Activated CD8-positive, alpha-beta memory T cell treated with anti-CD3 and anti-CD28 coated beads, Interleukin-2, amount 10 ng/mL, durations not matched to agents 7 days and 5 days (primary cell): ENCODE measurements at places on chromosomes 3 and 15.

- H3K27ac ChIP-seq: peak overlapping the region; percentile 12
- no peak overlapping the region for H3K4me3 ChIP-seq
- peaks cover 37% of the 10 kb centered on the region for H3K27me3 ChIP-seq
Measured at GRCh38 chr3:9224490-9224889, 25.0 kb downstream of the SRGAP3 start.

- no peak for DNase-seq
- no peak overlapping the region for H3K27ac ChIP-seq
- H3K4me1 ChIP-seq: no peaks in the 10 kb centered on the region
- no peak overlapping the region for H3K4me3 ChIP-seq
- no peaks in the 10 kb centered on the region for H3K36me3 ChIP-seq
- H3K27me3 ChIP-seq: no peaks in the 10 kb centered on the region
Measured at GRCh38 chr3:64917914-64918453, 230.2 kb upstream of the ADAMTS9 start.

DNA sequence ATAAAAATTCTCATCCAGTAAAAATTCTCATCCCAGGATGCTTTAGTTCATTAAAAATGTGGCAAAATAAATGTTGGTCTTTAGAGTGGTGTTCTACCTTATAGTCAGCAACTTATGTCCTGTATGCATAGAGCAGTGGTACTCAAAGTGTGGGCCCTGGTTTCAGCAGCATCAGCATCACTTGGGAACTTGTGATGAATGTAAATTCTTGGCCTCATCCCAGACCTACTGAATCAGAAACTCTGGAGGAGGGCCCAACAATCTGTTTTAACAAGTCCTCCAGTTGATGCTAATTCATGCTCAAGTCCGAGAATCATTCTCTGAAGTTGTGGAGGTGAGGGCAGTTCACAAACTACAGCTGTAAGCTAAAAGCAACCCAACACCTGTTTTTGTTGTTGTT, 307.3 kb upstream of the SATB1 start:
- no peak overlapping the region for H3K27ac ChIP-seq
- H3K27me3 ChIP-seq: no peaks in the 10 kb centered on the region
- no peak overlapping the region for H3K4me3 ChIP-seq
- DNase-seq: no peak

DNA sequence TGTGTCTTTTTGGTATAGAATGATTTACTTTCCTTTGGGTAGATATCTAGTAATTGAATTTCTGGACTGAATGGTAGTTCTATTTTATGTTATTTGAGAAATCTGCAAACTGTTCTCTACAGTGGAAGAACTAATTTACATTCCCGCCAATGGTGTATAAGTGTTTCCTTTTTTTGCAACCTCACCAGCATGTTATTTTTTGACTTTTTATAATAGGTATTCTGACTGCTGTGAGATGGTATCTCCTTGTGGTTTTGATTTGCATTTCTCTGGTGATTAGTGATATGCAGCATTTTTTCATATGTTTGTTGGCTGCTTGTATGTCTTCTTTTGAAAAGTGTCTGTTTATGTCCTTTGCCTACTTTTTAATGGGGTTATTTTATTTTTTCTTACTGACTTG, 607.2 kb downstream of the OTOL1 start:
- no peaks in the 10 kb centered on the region for H3K27me3 ChIP-seq
- H3K27ac ChIP-seq: no peak overlapping the region
- no peak overlapping the region for H3K4me3 ChIP-seq
- DNase-seq: no peak

DNA sequence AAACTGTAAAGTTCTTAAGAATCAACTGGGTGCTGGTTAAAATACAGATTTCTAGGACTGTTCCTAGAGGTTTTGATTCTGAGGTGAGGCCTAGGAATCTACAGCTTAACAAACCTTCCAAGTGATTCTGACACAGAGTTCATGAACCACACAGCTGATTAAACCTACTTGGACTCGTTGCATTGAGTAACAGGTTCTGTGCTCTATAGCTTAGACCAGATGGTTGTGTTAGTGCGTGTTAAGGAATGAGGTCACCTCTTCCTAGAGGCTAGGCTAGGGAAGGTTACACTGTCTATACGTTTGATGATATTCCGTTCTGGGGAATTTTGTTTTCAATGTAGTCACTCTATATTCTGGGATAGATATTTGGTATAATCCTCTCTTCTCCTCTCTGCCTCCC, 21.9 kb downstream of the EID1 start:
- DNase-seq: no peak
- peaks cover 22% of the 10 kb centered on the region for H3K4me1 ChIP-seq
- H3K27ac ChIP-seq: no peak overlapping the region

GRCh38 chr3:26061947-26062346, 272.1 kb downstream of the OXSM start:
- no peak overlapping the region for H3K27ac ChIP-seq
- no peaks in the 10 kb centered on the region for H3K4me1 ChIP-seq
- no peaks in the 10 kb centered on the region for H3K36me3 ChIP-seq
- no peak for DNase-seq
- H3K27me3 ChIP-seq: no peaks in the 10 kb centered on the region

DNA sequence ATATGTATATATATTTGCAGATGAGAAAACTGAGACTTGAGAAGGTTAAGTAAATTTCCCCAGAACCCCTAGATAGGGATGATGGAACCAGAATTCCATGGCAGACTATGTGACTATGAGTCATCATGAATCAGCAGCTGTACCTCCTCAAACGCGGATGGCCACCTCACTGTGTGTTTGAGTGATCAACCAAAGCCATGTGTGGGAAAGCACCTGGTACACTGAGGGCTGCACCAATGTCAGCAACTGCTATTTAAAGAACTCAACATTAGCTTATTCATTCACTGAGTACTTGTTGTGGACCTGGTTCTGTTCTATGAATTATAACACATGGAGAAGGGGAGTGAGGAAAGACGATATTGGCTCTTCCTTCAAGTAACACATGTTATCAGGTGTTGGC, 377.0 kb downstream of the GAP43 start:
- H3K27me3 ChIP-seq: no peaks in the 10 kb centered on the region
- no peaks in the 10 kb centered on the region for H3K4me1 ChIP-seq
- H3K4me3 ChIP-seq: no peak overlapping the region
- DNase-seq: no peak

- H3K4me1 ChIP-seq: no peaks in the 10 kb centered on the region
- H3K27me3 ChIP-seq: peaks cover 26% of the 10 kb centered on the region
- DNase-seq: no peak
- H3K36me3 ChIP-seq: peaks cover 1% of the 10 kb centered on the region
- H3K4me3 ChIP-seq: no peak overlapping the region
- H3K27ac ChIP-seq: no peak overlapping the region
Measured at GRCh38 chr15:49721621-49722020, 100.8 kb downstream of the DTWD1 start.

GRCh38 chr15:85112997-85113396, 131.3 kb downstream of the PDE8A start:
- H3K27ac ChIP-seq: no peak overlapping the region
- no peak overlapping the region for H3K4me3 ChIP-seq
- DNase-seq: no peak
- H3K4me1 ChIP-seq: peaks cover 6% of the 10 kb centered on the region

DNA sequence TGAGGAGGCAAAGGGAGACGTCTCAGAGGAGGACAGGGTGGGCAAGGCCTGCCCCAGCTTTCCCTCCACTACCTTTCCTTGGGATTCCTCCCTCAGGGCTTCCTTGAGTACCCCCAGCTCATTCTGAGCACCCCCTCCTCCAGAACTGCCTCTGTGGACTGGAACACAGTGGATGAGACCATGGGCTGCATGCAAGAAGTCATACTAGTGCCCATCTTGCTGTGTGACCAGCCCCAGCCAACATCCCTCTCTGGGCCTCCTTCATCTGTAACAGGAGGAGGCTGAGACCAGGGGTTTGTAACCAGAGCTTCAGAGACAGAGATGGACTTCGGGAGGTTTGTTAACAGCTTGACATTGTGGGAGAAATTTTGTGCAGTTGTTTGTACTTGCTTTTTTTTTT, 25.6 kb downstream of the FEM1B start:
- H3K27me3 ChIP-seq: peaks cover 4% of the 10 kb centered on the region
- no peak overlapping the region for H3K27ac ChIP-seq
- peaks cover 3% of the 10 kb centered on the region for H3K36me3 ChIP-seq
- H3K4me1 ChIP-seq: peaks cover 22% of the 10 kb centered on the region

- peaks cover 21% of the 10 kb centered on the region for H3K4me1 ChIP-seq
- no peaks in the 10 kb centered on the region for H3K27me3 ChIP-seq
- DNase-seq: no peak
- peaks cover 15% of the 10 kb centered on the region for H3K36me3 ChIP-seq
- no peak overlapping the region for H3K4me3 ChIP-seq
Measured at GRCh38 chr3:15283702-15284101, 48.7 kb downstream of the SH3BP5 start.

- no peaks in the 10 kb centered on the region for H3K27me3 ChIP-seq
- H3K27ac ChIP-seq: no peak overlapping the region
- no peaks in the 10 kb centered on the region for H3K36me3 ChIP-seq
Measured at GRCh38 chr3:190281308-190282051, 40.8 kb downstream of the CLDN1 start.

GRCh38 chr3:39219702-39220101, 27.3 kb upstream of the XIRP1 start:
- peaks cover 43% of the 10 kb centered on the region for H3K27me3 ChIP-seq
- H3K27ac ChIP-seq: no peak overlapping the region
- DNase-seq: no peak
- H3K4me3 ChIP-seq: no peak overlapping the region

GRCh38 chr15:81779181-81779580, 266.6 kb downstream of the MEX3B start:
- H3K4me1 ChIP-seq: no peaks in the 10 kb centered on the region
- H3K4me3 ChIP-seq: no peak overlapping the region
- no peak overlapping the region for H3K27ac ChIP-seq
- no peak for DNase-seq
- no peaks in the 10 kb centered on the region for H3K36me3 ChIP-seq

DNA sequence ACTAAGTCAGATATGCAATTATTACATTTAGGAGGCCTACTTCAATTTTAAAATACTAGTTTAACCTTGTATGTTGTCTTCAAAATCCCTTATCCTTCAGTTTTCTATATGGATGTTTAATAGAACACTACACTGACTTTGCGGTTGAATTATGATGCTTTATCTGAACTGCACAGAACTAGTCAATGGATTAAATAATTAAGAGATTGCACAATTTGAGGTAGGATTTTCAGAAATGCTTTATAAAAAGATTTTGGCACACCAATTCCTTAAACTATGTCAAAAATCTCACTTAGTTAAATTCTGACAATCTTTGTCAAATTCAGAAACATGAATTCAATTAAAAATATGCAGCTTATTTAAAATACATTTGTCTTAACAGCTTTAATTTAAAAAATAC, 28.1 kb downstream of the ATOSA start:
- H3K4me1 ChIP-seq: peaks cover 8% of the 10 kb centered on the region
- peaks cover 28% of the 10 kb centered on the region for H3K36me3 ChIP-seq
- H3K4me3 ChIP-seq: no peak overlapping the region
- H3K27ac ChIP-seq: no peak overlapping the region
